ENCODE measurements at places on chromosomes 6 and 20.

GRCh38 chr6:113433335-113433991, 423.7 kb upstream of the MARCKS start:
- no peak for DNase-seq

DNA sequence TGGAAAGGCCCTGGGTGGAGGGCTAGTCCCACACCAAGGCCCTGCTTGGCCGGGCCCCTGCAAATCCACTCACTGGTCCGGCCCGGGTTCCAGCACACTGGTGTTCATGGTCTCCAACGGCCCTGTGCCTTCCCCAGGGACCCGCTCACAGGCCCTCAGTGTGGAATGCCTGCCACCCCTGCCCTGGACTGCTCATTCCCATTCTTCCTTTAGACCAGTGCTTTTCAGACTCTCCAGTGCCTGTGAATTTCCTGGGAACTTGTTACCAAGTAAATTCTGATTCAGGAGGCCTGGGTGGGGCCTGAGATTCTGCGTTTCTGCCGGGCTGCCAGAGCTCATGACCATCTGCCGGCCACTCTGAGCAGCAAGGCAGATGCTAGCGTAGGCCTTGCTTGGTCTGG, 5.7 kb upstream of the PXDC1 start:
- DNase-seq = no peak

DNA sequence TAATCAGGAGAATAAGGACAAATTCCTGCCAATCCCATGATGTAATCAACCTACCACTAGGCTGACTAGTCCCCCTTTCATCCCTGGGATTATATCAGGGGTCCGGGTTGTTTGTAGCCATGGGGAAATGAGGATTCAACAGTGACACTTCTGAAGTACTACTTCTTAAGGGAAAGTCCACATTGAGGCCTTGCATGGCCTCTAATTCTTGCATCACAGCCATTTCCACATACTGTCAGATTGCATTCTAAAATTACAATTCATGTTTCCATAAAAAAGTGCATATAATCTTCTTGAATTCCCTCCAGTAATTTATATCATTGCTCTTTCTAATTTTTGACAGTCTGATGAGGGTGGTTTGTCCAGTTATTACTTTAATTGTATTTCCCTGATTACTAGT, 184.2 kb downstream of the PHF3 start:
- DNase-seq = no peak

DNA sequence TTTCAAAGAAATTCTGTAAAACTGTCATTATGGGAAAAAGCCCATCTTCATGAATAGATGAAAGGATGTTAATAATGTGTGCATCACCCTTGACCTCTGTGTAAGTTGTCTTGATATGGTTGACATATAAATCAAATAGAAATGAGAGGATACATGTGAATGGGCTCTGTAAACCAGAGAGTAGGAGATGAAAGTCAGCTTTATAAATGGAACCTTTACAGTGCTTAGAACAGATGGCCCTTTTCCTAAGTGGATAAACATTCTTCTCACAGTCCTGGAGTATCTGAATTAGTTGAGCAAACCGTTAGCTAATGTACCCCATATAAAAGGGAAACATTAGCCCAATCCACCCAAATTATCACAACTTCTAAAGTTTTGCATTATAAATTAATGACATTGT, 57.5 kb downstream of the MYLK4 start:
- DNase-seq = no peak

GRCh38 chr6:96862560-96862959, 25.3 kb upstream of the GPR63 start:
- no peak for DNase-seq

DNA sequence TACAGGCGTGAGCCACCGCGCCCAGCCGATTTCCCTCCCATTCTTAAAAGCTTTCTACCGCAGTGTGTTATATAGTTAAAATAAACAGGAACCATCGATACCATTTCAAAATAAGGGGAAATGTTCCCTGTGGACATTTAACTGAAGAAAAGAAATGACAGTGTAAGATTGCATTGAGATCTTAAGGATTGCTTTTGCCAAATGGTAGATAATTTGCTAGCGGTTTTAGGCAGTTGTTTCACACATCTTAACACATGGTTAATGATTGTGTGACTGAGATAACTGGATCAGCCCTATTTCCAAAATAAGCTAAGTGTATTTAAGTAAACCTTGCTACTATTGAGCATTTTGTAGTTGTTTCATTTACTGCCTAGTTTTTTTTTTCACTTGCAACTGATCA, 15.6 kb downstream of the STX16 start:
- no peak for DNase-seq

- DNase-seq = no peak
These were observed 21.8 kb downstream of the CCDC167 start for GRCh38 chr6:37477656-37478435.

- no peak for DNase-seq
These were observed 1.9 kb downstream of the MRPS18B start for GRCh38 chr6:30619561-30619960.

DNA sequence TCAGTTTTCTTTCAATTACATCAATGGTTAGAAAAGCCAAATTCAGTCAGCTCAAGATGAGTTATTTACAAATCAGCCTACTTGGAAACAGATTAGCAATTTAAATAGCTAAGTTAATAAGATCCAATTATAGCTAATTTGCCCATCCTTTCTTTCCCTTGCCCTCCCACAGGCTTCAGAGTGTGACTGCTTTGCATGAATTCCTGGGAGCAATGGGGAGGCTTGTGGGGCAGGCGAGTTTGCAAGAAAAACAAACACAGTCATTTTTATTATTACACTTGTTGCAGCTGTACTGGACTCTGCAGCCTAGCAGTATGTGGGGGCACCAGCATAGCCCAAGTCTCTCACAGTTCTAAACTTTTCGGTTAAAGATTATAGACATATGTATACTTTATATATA, 219.0 kb downstream of the NKAIN2 start:
- no peak for DNase-seq

DNA sequence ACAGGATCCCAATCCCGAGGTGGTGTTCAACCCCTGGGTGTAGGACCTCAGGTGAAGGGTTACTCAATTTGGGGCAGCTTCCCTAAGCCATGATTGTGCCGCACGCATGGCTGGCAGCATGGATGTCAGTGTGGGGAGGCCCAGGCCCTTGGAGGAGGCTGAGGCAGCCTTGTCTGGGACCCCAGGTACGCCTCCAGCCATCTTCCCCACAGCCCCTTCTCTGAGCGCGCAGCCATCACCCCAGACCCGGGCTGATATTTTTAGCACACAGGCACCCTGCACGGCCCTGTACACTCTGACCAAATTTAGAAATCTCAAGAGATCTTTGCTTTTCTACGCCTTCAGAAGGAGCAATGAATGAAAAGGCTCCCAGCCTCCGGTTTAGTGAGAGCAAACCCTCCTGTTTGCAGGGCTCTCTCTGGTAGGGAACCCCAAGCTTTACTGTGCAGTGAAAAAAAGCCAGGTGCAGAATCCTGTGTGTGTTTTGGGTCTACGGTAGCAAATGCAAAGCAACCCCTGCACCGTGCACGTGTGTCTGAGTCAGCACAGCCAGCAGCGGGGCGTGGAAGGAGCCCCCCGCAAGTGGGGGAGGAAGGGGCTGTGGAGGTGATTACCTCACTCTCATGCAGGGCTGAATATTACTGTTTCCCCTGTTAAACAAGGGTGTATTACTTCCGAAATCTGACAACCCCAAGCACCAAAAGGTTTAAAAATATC, 44.3 kb downstream of the CTCFL start:
- DNase-seq = no peak

GRCh38 chr20:36773107-36773596, 411 bp downstream of the DSN1 start:
- no peak for DNase-seq

DNA sequence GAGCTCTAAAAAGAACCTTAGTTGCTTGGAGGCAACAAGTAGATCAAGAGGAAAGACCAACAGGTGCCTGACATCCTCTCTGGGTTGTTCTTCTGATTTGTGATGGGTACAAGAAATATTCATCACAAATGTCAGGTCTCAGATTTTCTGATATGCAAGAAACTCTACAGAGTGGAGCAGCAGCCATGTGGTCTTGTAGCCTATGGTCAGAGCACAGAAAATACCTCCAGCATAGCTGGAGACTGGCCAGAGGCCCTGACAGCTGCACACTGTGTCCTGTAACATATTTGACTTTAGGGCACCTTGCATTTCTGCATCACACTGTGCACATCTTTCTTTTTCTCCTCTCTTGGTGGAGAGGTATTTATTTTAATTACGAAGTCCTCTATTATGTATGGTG, 116.3 kb downstream of the GMPR start:
- no peak for DNase-seq

DNA sequence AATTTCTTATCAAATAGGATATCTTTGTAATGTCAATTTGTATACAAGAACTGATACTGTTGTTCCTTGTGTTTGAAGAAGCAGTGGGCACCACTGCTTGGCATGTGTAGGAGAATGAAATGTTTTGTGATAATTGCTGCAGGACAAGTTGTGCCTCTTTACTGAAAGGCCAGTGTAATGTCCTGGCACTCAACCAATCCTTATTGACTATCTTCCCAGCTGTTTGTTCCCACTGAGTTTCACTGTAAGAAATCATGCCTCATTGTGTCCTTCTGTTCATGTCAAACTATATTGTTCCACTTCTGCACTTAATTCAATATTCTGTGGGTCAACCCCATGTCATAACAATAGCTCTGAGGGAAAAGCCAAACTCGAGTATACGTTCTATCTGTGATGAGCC, 136.1 kb upstream of the FAM83B start:
- no peak for DNase-seq

DNA sequence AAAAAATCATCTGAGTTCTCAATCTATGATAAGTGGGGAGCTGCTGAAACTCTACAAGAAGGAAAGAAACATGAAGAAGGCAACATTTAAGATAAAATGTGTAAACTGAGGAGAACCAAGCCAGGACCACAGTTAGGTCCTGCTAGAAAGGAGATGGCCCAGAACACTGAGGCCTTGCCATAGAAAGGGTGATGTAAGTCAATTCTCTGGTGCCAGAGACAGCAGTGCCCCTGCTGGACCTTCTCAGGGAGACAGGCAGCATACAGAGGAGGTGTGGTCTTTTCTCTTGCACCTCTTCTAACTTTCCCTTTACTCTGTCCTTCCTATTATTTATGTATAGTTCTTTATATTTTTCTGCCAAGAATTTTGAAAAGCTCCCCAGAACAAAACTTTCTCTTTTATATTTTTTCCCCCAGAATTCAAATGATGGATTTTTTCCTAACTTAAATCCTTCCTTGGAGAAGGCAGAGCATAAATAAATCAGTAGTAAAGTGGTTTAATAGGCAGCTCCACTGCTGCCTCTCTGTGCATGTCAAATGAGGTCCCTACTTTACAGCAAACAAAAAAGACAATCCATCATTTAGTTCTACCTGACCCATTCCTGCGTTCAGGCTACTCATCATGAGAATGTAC, 9.0 kb downstream of the UQCC2 start:
- peak; percentile 32 for DNase-seq

GRCh38 chr6:47681201-47681990, 17.0 kb upstream of the ADGRF4 start:
- no peak for DNase-seq

DNA sequence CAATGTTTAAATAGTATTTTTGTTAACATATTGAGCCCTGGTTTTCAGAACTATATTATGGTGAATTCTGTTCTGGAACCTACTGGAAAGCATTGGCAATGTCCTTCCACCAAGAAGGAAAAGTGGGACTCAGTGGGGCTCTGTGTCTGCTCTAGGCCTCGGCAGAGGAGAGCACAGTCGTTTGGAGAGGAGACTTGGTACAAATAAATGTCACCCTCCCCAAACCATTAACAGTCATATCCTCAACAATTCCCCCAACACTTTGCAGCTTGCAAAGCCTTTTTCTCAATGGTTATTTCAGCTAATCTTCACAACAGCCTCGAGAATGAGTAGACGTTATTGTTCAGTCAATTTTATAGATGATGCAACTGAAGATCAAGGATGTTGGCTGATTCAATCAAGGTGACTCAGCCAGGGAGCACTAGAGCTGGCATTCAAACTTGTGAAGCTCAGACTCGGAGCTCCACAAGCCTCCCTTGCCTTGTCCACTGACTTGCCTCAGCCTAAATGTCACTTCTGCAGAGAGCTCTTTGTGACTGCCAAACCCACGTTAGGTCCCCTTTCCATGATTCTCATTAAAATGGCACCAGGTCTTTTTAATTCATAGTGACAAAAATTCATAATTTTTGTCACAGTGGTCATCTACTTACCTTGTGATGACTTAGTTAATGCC, 60.6 kb downstream of the TOX2 start:
- no peak for DNase-seq

- DNase-seq = no peak
These were observed 43.2 kb upstream of the PLCB4 start for GRCh38 chr20:9025643-9026042.

- no peak for DNase-seq
These were observed 598 bp downstream of the TBP start for GRCh38 chr6:170554796-170555137.

DNA sequence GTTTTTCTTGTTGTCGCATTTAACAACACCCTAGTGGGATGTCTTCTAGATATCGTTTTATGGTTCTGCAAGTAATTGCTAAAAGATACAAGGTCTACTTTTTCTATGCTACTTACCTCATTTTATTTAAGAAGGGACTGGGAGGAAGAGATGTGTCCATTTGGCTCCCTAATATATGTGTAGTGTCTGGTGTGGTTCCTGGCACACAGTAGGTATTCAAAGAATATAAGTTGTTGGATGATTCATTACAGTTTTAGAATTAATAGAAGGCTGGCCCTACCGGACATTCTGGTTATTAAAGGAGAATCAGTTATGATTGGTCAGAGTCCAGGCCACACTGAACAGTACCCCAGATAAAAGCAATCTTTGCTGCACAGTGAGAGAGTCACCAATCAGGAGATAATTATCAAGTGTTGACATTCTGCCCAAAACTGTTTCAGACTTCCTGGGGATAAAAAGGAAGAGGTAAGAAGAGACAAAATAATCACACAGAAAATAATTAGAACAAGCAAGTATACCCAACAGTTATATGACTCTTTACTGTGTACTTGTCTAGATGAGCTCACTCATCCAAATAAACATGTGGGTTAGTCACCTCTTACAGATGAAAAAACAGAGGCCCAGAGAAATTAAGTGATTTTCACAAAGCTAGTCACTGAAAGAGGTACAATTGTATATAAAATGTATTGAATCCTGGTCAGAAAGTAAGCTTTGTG, 7.0 kb downstream of the TMEM244 start:
- no peak for DNase-seq

DNA sequence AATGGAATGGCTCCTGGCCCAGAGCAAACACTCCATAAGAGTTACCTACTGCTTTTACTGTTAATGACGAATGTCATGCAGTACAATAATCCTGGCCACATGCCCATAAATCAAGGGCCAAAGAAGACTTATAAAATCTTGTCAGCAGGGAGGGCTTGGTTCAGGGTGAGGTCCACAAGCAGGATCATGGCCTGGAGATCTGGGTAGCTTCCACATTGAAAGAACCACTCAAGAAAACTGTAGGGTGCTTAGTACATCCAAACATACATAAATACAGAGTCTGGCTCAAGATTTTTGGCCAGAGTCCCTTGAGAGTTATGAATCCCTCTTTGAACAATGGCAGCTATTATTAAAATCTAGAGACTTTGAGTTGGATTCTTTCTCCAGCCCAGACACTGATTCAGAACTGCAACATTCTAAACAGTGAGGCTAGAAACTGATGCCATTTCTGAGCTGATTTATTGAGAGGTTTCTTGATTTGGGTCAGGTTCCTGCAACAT, 188.7 kb downstream of the CDC5L start:
- no peak for DNase-seq
